Suppressor macrophage treated with lipopolysaccharide for 4 hours (primary cell): ENCODE measurements at places on chromosomes 2 and 18.

DNA sequence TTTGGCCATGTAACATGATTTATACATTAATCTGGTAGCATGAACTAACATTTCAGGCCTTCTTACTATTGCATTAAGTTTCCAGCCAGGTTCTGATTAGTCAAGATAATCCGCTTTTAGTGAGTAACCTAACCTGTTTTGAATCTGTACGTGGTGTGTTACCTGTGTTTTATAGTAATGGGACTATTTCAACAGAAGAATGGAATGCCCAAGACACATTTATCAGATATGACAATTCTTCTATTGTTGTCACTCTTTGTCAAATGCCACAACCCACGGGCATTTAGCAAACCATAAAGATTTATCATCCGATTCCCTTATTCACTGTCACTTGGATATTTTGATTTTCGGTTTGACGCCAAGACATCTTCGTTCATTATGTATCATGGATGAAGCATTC is 117.9 kb downstream of the ETAA1 start:
- no peak for DNase-seq

GRCh38 chr18:75337348-75337747 is 90.2 kb downstream of the SMIM21 start:
- no peak for DNase-seq

DNA sequence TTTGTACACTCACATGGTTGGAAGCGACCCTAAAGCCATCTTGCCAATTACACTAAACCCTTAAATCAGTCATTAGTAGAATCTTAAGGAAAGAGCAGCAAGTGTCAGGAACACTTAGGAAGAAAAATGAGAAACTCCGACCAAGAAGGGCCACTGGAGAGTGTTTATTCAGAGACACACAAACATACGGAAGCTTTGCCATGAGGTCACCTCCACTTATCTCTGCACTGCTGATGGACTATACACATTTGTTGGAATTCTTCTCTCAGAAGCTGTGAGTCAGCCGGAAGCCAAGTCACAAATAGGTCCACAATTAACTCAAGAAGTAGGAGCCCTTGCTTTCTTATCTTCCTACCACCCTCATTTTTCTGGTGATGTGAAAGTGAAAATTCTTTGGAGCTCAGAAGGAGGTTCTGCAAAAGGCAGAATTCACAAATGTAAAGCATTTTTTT is 21.6 kb downstream of the BMP10 start:
- DNase-seq = no peak

GRCh38 chr2:62452701-62453454 is 53.1 kb downstream of the TMEM17 start:
- no peak for DNase-seq

DNA sequence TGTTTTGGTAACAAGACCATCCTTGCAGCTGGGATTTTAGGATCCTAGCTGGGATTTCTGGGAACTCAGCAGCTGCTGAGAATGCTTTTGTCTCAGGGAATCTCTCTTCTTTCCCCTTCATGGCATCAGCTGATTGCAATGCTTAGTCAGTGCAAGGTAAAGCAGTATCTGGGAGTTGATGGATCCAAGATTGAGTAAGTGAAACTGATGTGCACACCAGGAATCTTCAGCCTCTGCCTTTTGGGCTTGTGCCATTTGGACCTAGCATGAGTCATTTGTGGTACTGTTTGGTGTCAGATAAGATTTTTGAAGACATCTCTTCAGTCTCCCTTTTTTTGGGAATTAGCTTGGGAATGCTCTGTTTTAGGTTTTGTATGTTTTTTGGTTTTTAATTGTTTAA is 363.3 kb upstream of the TFPI start:
- no peak for DNase-seq

- DNase-seq = no peak
Measured at GRCh38 chr18:59220784-59221765, 1.1 kb downstream of the GRP start.

DNA sequence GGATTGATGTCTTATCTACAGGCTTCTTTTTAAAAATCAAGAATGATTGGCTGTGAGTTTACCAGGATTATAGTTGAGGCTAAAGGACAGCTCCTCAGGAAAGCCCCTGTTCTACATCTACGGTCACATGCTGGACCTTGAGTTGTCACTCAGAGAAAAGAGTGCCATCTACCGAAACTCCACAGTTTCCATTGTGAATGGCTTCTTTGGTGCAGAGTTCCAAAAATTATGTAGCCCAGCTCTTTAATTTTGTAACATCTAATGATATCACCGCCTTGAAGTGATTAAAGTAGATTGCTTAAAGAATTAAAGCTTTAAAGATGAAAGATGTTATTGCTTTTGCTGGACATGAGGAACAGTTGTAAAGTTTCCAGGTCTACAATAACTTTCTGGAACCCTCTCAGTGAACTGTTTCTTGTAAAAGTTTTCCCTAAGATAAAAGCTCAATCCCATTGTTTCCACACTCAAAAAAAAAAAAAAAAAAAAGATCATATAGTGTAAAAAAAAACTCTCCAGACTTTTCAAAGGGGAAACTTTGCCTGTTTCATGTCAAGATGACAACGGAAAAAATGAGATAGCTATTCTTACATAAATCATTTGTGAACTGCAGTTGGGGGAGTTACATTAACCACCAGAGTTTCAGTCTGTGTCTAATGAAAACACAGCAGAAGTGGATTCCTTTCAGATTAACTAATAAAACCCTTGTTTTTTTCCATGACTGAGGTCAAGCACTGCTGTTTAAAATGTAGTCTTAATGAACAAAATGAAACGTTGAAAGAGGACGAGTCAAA is 4.3 kb downstream of the COL3A1 start:
- no peak for DNase-seq
